Frontal cortex (tissue), 4 donors: ENCODE measurements at places on chromosomes 5 and 9. TPM values are rescaled to one million over a fixed set of nuclear protein-coding genes. Genes with fewer than 3 reads are reported as not detected.

Gene PCDHB12
- 12.6 TPM for total RNA-seq

Gene HK3
- 0.41 TPM for total RNA-seq

Gene MSMP
- total RNA-seq: 0.41 TPM

Gene SHISAL2B
- not detected for total RNA-seq

Gene FBP2
- not detected for total RNA-seq

Gene GARIN3
- total RNA-seq: not detected

Gene CER1
- total RNA-seq: not detected

DNA sequence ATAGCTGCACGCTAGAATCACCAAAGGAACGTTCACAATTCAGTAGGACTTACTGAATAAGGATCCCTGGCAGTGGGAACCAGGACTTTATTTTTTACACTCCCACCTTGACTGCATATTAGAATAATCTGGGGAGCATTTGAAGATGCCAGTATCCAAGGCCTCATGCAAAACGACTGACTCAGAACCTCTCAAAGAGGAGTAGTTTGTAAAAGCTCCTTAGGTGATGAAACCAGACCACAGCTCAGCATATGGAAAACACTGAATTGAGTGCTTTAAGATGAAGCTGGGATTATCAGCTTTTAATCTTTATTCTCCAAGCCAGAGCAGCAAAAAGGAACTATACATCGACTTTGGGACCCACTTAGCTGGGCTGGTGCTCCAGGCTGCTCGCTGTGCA, 288.3 kb downstream of the MLLT3 start:
- no peak for DNase-seq

DNA sequence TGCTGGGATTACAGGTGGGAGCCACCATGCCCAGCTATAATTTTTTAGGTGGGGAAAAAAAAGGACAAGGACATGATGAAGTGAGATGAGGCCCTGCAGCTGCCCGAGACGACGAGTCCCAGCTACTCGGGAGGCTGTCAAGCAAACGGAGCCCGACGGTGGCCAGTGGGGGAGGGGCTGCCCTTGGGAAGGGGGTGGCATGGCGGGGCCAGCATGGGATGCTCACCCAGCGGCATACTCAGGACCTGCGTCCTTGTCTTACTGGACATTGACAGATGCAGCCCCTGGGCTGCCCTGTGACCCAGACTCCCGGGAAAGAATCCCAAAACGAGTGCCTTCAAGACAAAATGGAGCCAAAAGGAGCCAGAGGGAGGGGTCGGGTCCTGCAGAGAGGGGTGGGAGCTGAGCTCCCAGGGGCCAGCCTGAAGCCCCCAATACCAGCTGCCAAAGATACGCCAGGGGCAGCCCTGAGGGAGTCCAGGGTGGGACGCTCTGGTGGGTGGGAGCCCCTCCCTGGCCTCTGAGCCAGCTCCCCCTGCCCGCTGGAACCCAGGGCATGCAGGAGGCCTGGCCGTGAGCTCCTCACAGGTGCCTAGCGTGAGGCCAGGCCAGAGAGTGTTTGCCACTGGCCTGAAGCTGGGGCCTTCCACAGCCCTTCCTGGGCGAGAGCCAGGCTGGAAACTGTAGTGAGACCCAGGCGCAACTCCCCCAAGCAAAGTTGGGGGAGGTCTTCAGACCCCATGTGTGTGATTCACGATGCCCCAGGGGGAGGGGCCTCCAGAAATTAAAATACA, 15.7 kb downstream of the CCDC187 start:
- DNase-seq: no peak

- DNase-seq: no peak
Observed at GRCh38 chr5:93191035-93191817, 389.8 kb downstream of the NR2F1-AS1 start.

DNA sequence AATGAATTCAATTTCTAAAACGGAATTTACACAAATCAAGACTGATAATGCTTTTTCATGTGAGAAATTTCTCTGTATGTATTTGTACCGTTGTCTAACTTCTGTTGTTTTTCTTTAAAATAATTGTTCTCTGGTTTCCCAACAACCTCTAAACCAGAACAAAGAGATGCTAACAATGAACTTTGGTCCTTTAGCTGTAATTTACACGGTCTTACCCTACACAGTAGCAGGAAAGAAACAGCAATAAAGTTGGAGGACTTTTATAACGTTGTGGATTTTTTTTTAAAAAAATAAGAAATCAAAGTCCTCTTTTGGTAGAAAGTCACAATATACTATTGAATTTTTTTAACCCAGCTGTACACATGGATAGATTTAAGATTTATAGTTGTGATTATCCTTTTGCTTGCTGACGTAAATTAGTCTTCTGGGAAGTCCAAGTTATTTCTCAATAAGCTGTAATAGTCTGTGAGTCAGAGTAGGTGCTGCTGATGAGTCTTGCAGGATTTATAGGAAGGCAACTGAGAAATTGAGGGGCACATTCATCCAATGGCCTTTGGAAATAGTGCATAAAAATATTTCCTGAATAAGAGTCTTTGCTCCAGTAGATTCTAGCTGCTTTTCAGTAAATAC, 76.8 kb upstream of the PCSK1 start:
- DNase-seq: no peak

DNA sequence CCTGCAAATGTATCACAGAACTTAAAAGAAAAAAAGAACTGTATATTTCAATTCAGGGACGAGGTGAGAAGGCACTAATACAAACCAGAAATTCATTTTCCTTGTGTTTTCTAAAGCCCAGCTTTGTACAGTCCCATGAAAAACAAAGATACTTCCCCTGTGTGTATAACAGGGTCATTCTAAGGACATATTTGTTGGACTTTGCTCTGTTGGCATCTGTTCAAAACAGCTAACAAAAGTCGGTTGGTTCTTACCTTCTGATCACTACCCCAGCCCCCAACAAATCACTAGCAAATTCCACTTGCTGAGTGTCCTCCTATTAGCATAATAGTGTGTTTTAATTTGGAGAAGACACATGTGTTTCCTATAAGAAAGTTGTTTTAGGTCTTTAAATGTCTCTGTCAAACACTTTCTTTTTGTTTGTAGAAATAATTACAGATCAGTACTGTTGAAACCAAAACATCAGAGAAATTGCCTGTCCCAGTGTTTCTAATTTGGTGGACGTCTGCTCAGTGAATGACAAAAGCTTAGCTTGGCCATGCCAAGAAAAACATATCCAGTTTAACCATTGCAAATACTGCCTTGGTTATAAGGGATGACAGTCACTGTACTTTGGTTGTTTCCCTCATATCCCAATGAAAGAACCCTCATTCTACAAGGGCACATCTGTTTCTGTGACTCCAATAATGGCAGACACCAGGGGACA, 480.5 kb downstream of the EBF1 start:
- no peak for DNase-seq

- DNase-seq: no peak
Observed at GRCh38 chr5:94223235-94223634, 395.2 kb downstream of the KIAA0825 start.

DNA sequence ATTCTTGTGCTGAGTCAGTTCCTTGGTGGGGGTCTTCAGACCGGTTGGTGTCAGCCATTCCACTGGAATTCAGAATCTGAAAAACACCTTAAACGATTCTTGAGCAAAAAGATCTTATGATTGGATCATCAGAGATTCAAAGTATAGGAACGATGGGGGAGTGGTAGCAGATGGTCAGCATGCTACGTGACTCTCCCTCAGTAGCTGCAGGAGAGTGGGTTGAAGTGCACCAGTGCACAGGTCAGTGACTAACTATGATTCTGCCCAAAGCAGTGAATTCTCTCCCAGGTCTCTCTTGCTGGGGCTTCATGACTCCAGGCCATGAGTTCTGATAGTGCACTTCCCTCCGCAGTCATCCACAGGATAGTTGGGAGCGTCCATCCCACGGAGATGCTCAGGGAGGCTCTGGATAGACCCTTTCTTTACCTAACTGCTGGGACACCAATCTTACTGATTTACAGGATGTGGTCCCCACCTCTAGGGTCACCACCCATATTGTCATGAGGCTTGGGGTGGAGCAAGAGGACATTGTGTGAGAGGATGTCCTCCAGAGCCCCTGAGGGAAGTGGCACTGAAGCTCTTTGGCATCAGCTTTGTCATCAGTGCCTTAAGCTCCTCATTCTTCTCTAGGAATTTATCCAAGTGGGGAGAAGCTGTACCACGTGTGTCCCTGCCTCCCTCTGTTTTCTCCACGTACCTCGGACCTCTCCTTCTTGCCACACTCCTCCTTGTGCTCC, 62.0 kb downstream of the RASGRF2 start:
- no peak for DNase-seq

- no peak for DNase-seq
Observed at GRCh38 chr5:113806904-113807303, 293.4 kb downstream of the YTHDC2 start.

GRCh38 chr5:124718380-124718789, 28.1 kb downstream of the ZNF608 start:
- peak; percentile 41 for DNase-seq

GRCh38 chr5:61332851-61333320, 828 bp downstream of the ZSWIM6 start:
- peak; percentile 72 for DNase-seq

- DNase-seq: no peak
Observed at GRCh38 chr9:77751341-77752091, 103.4 kb upstream of the GNA14 start.

DNA sequence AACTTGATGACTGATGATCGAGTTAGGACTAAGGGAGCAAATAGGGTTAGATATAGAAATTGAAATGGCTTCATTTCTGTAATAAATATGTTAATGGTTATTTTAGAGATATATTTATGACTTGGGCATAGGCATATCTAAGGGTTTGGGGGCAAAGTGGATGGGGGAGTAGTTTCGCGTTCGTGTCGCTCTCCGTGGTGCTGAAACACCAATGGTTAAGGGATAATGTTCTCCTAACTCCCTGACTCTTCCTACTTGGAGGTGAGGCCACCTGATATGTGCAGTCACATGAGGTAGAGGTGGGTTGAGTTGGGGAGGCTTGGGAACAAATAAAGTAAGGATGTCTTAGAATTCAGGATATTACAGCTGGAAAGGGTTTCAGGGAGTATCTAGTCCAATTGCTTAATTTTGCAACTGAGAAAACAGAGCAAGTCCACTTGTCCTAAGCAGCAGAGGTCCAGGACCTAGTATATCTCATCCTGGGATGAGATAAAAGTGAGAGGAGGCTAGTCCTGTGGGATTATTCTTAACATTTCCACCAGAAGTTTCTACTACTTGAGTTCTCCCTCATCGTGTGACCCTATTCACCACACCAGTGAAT, 44.0 kb upstream of the MAP1B start:
- no peak for DNase-seq

DNA sequence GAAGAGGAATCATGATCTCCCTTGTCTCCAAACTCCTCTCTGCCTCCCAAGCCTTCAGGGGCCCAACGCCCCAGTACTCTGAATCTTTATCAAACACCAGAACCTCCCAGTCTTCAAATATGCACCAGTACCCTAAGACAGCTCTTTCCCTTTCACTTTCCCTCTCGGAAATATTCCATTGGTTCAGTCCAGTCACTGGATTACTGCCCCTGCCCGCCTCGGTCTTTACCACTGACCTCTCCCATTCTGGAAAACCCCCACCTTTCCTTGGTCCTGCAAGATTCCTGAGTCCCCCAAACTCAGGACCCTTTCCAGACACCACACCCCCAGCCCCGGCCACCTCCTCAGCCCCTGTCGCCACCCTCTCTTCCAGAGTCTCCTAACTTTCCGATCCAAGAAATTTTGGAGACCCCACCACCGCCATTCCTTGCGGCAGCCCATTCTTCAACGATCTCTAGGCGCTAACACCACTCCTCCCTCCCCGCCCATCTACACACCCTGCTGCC, 674 bp downstream of the C5orf15 start:
- DNase-seq: no peak

DNA sequence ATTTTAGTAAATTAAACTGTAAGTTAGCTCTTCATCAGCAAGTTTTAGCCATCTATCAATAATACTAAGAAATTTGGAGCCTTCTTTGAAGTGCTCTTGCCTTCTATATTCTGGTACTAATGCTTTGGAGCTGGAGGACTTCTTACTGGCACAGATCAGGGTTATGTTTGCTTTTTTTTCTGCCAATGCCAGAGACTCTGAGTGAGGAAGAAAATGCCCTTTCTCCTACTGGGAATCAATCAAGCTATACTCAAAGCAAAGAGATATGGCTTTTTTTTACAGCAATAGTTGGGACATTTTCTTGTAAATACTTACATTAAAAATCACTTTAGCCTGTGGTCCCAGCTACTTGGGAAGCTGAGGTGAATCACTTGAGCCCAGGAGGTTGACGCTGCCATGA, 4.3 kb downstream of the HSDL2 start:
- DNase-seq: no peak

GRCh38 chr9:16150501-16150900, 597.7 kb downstream of the CCDC171 start:
- DNase-seq: no peak

- no peak for DNase-seq
Observed at GRCh38 chr9:16143947-16144890, 591.4 kb downstream of the CCDC171 start.

DNA sequence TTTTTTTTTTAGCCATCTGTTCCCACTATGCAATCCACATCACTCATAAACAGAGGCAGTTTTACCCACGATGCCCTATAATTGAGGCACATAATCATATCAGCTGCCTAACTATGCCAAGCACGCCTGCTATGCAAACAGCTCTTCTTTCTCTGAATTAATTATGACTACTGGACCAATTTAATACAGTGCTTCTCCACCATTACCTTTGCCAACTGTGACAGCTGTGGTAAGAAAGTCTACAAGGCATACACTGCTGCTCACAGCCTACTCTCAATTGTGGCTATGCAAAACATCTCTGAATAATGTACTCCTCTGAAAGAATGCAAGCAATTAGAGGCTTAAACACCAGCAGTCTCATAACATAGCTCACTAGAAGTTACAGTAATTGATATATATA, 97.1 kb downstream of the DTWD2 start:
- no peak for DNase-seq

DNA sequence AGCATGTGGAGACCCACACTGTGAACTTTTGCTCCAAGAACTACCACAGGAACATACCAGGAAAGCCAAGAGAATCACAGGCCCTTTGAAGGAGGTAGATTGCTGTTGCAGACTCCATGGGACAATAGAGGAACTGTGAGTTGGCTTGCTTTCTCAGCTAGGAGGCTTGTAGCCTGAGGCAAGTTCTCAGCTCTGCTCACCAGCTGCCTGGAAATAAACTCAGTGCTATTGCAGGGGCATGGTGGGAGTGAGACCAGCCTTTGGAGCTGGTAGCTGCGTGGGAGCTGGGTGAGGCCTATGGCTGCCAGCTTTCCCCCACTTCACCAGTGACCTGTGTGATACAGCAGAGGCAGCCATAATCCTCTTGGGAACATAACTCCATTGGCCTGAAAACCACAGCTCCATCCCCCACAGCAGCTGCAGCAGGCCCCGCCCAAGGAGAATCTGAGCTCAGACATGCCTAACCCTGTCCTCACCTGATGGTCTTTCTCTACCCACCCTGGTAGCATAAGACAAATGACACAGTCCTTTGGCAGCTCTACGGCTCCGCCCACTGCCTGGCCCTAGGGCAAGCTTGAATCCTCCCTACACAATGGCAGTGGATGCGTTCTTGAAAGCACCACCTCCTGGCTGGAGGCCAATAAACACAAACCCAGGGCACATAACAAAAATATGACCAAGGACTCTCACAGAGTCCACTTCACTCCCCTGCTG, 389.5 kb downstream of the KIF4B start:
- no peak for DNase-seq
